ENCODE measurements at places on chromosomes 1 and 21. TPM values are rescaled to one million over a fixed set of nuclear protein-coding genes. Genes with fewer than 3 reads are reported as not detected.

Gene KCNK2
- total RNA-seq = 0.49 TPM

Gene NR1I3
- not detected for total RNA-seq

Gene TMIGD3
- 0.88 TPM for total RNA-seq

Gene CELA3A
- not detected for total RNA-seq

Gene TAS1R1
- total RNA-seq = not detected

Gene PGLYRP3
- total RNA-seq = not detected

DNA sequence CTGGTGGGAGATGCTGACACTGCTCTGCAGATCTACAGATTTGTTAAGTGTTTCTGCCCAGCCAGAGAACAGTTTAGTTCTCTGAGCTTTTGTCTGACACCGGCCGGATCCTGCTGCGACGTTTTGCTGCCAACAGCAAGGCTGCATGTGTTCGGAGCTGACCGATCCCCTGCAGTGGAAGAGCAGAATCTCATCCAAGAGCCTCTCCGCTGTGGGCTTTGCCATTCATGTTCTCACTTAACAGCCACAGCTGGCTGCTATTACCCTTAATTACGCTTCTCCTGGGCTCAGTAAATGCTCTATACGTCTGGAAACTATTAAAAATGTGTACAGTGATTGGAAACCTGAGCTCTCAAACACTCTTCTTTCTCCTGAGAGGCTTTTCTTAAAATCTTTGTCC is 105.3 kb downstream of the BCAR3 start:
- H3K36me3 ChIP-seq = no peaks in the 10 kb centered on the region
- no peak overlapping the region for H3K4me3 ChIP-seq
- peak overlapping the region; percentile 8 for H3K27ac ChIP-seq
- H3K27me3 ChIP-seq = no peaks in the 10 kb centered on the region
- DNase-seq = no peak
- H3K4me1 ChIP-seq = peaks cover 24% of the 10 kb centered on the region

DNA sequence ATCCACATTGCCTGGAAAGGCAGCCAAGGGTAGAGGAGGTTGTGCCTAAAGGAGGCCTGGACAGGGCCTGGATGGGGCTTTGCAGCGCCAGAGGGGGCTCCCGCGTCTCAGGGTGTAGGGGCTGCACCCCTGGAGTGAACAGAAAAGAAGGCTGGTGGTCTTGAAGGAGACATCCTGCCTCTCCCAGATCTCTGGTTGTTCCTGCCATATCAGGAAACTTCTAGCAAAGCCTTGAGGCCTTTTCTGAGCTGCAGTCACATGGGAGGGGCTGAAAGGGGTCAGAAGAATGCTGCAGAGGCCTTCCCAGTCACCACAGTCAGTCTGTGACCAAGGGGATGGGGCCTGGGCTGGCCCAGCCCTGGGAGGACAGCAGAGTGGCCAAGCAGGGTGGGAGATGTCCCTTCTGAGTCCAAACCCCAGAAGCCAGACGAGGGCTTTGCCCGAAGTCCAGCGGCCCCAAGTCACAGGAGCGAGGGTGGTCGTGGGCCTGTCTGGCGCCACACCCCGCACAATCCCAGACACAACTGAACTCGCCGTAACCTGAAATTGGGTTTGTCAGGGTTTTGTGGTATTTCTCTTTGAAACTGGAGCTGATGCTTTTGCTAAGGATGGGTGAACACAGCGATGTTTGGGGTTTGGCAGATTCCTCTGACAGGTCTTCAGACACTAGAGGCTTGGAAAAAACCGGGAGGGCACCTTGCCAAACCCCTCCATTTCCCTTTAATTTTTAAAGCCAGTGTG is 29.6 kb downstream of the SIM2 start:
- H3K4me1 ChIP-seq = peaks cover 10% of the 10 kb centered on the region
- no peak overlapping the region for H3K4me3 ChIP-seq
- no peak overlapping the region for H3K27ac ChIP-seq
- no peaks in the 10 kb centered on the region for H3K27me3 ChIP-seq
- DNase-seq = no peak

- H3K4me1 ChIP-seq = 0 out of 2 replicates have a peak, but pooled peaks cover 6% of the 10 kb centered on the region
- peak overlapping the region; percentile 70 for H3K4me3 ChIP-seq
- DNase-seq = peak; percentile 25
- peak overlapping the region; percentile 99 for H3K27ac ChIP-seq
Measured at GRCh38 chr1:160284220-160284781, 632 bp downstream of the PEX19 start.

- H3K27ac ChIP-seq = no peak overlapping the region
- no peaks in the 10 kb centered on the region for H3K36me3 ChIP-seq
- no peak for DNase-seq
- H3K27me3 ChIP-seq = no peaks in the 10 kb centered on the region
- no peak overlapping the region for H3K4me3 ChIP-seq
Measured at GRCh38 chr21:38843379-38843778, 37.6 kb downstream of the ETS2 start.

DNA sequence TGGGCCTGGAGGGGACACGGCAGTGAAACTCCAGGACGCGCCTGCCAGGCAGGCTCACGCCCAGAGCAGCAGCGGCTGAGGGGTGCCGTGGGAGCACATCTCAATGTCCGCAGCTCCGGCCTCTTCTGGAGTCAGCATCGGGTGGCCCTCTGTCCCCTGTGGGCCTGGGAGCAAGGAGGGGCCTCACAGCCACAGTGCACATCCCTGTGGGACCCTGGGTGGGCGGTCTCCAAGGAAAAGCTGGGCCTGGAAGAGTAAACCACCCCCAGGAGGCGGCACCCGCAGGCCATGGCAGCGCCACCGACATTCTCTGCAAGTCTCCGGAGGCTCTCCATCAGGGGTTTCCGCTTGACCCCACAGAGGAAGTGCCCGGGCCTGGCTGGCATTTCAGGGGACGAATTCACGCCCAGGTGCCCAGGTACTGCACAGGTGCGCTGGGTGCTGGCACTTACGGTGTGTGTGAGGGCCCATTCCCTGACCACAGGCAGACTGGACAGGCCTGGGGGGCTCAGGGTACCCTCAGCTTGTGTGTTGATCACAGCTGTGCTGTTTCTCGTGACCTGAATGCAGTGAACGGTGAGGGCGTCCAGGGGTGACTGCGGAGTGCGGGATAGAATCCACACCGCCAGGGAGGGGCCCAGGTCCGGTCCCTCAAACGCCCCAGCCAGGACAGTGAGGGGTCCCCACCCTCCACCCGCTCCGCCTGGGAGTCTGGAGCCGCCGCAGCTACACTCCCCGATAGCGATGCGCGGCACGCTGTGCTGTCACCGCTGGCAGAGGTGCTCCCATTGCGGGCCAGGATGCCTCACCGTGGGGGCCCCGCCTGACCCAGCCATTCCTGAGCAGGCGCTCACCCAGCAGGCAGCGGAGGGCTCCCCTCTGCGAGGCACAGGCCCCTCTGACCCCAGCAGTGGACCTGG is 16.6 kb upstream of the RNF223 start:
- H3K4me1 ChIP-seq = no peaks in the 10 kb centered on the region
- no peak overlapping the region for H3K4me3 ChIP-seq
- DNase-seq = no peak
- H3K27me3 ChIP-seq = no peaks in the 10 kb centered on the region
- no peaks in the 10 kb centered on the region for H3K36me3 ChIP-seq

DNA sequence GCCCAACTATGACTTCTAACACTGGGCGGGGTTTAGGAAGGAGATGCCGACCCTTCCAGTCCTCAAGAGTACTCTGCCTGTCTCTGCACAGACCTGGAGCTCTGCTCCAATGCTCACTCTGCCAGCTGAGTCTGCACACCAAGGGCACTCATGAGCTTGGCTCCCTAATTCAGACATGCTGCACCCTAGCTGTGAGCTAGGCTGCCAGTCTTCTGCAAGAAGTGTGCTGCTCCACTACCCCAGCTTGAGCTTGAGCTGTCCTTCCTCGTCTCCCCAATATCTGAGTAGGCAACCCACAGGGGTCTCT is 13.2 kb downstream of the TP53BP2 start:
- H3K4me3 ChIP-seq = no peak overlapping the region
- no peaks in the 10 kb centered on the region for H3K27me3 ChIP-seq
- DNase-seq = no peak
- H3K27ac ChIP-seq = no peak overlapping the region
- H3K36me3 ChIP-seq = no peaks in the 10 kb centered on the region

GRCh38 chr1:206690516-206690915 is 5.8 kb downstream of the MAPKAPK2 start:
- H3K27me3 ChIP-seq = no peaks in the 10 kb centered on the region
- no peak overlapping the region for H3K4me3 ChIP-seq
- peak overlapping the region; percentile 81 for H3K27ac ChIP-seq
- DNase-seq = no peak
- H3K4me1 ChIP-seq = peaks cover 86% of the 10 kb centered on the region

DNA sequence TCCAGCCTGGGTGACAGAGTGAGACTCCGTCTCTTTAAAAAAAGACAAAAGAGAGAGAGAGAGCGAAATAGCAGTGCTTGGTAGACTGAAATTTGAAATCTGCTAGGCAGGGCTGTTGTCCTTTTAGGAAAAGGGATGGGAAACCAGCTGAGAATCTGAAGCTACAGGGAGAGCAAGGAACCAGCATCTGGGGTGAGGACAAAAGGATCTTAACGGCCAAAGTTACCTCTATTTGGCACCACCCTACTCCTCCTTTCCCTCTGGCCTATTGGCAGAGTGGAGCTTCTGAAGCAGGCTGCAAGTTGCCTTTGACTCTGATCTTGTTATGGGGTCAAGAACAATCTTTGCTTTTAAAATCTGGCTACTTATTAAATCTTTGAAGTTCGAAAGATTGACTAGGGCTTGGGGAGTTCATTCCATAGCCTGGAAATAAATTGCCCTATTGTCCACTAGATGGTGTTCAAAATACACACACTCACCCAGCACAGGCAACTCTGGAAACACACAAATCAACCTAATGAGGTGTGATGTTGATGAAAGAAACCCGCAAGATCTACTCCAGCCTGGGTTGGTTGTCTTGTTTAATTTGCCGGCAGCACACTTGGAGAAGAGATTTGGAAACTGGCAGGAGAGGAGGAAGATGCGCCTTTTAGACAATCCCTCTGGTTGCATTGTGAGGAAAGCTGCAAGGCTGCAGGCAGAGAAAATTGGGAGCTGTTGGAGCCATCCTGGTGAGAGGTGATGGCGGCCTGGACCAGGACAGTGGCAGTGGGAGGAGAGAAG is 16.5 kb upstream of the PARP1 start:
- H3K4me3 ChIP-seq = no peak overlapping the region
- DNase-seq = peak; percentile 34
- H3K4me1 ChIP-seq = no peaks in the 10 kb centered on the region
- H3K27ac ChIP-seq = no peak overlapping the region

DNA sequence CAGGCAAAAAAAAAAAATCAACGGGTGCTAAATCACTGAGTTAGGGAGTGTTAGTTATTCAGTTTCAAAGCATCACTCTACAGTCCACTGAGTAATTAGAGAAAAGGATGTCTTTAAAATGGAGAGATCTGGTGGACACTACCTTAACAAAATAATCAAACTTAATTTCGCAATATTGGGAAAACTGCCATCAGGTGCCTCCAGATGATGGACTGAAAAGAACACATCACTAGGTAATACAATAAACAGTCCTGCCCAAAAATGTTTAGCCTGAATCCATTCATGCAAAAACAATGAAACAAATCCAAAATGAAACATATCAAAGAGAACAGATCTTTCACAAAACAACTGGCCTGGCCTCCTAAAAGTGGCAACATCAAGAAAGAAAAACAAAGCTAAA is 54.1 kb downstream of the ENAH start:
- H3K27me3 ChIP-seq = no peaks in the 10 kb centered on the region
- DNase-seq = no peak
- H3K4me3 ChIP-seq = no peak overlapping the region
- H3K4me1 ChIP-seq = peaks cover 20% of the 10 kb centered on the region
- no peaks in the 10 kb centered on the region for H3K36me3 ChIP-seq
- no peak overlapping the region for H3K27ac ChIP-seq

DNA sequence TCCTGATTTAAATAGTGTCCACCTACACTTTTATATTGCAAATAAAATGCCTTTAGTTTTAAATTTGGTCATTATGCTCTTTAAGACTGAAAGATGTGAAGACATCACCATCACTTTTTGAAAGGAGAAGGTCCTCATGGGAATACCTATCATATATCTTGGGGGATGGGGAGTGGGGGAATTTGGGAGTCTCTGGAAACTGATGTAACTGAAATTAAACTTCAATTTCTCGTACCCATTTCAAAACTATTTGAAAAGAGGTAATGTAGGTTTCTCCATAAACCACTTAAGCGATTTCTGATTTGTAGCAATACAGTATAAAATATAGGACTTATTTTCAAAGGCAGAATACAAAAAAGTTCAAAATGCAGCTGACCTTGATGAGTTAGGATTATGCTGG is 924 bp downstream of the EXTL2 start:
- H3K27me3 ChIP-seq = no peaks in the 10 kb centered on the region
- H3K36me3 ChIP-seq = no peaks in the 10 kb centered on the region
- H3K4me3 ChIP-seq = no peak overlapping the region
- no peak overlapping the region for H3K27ac ChIP-seq
- H3K4me1 ChIP-seq = no peaks in the 10 kb centered on the region

- no peaks in the 10 kb centered on the region for H3K36me3 ChIP-seq
- H3K4me1 ChIP-seq = no peaks in the 10 kb centered on the region
Measured at GRCh38 chr1:101392552-101392951, 155.7 kb downstream of the S1PR1 start.

DNA sequence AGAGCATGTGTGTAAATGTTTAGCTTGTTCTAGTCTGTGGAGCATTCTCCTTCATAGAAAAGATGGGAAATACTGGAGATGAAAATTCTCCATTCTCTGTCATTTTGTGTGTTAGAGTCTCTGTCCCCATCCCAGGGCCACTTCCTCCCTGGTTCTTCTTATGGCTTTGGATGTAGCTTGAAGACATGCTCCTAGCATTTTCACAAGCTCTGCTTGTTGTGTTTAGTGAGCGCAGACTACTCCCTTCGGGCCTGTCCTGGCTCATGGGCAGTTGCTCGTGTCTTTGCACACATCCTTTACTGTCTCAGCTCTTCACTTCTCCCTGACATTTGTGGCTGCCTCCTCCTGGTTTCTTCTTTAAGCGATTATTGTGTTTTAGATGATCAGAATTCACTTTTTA is 30.4 kb downstream of the MAPKAPK2 start:
- H3K27me3 ChIP-seq = no peaks in the 10 kb centered on the region
- H3K4me1 ChIP-seq = peaks cover 12% of the 10 kb centered on the region
- H3K4me3 ChIP-seq = no peak overlapping the region

GRCh38 chr1:204225841-204226735 is 12.3 kb upstream of the GOLT1A start:
- no peak overlapping the region for H3K4me3 ChIP-seq
- 0 out of 2 replicates have a peak, but pooled peaks cover 3% of the 10 kb centered on the region for H3K4me1 ChIP-seq
- DNase-seq = no peak

GRCh38 chr1:188729039-188729438 is 1748.6 kb downstream of the BRINP3 start:
- H3K36me3 ChIP-seq = no peaks in the 10 kb centered on the region
- H3K4me1 ChIP-seq = no peaks in the 10 kb centered on the region
- H3K27me3 ChIP-seq = no peaks in the 10 kb centered on the region
- no peak overlapping the region for H3K27ac ChIP-seq

GRCh38 chr1:84298684-84299535 is 2.6 kb upstream of the SAMD13 start:
- peak overlapping the region; percentile 87 for H3K27ac ChIP-seq
- no peaks in the 10 kb centered on the region for H3K36me3 ChIP-seq
- no peaks in the 10 kb centered on the region for H3K27me3 ChIP-seq

DNA sequence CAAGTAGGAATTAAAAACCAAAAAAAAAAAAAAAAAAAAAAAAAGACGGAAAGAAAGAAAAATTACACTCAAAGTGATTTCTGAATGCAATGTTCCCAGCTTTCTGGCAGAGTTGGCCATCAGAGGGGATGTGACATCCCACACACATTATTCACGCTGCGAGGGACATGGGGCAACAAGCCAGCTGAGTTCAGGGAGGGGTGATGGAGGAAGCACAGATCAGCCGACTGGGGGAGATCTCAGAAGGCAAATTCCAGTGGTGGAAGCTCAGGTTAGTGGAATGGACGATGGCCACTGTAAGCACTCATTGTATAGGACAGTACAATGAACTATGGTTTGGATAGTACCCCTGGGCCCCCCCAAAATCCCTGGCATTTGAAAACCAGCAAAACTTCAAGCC is 311.9 kb downstream of the PCP4 start:
- H3K4me3 ChIP-seq = no peak overlapping the region
- DNase-seq = no peak
- no peaks in the 10 kb centered on the region for H3K4me1 ChIP-seq
- H3K27ac ChIP-seq = no peak overlapping the region
- no peaks in the 10 kb centered on the region for H3K36me3 ChIP-seq
